ENCODE measurements at places on chromosomes 6 and 20. TPM values are rescaled to one million over a fixed set of nuclear protein-coding genes. Genes with fewer than 3 reads are reported as not detected.

ARMH2 gene
- not detected for total RNA-seq

RAD21L1 gene
- not detected for total RNA-seq

NEDD9 gene
- total RNA-seq = 26.6 TPM

SIRPA gene
- total RNA-seq = not detected

MEI4 gene
- total RNA-seq = not detected

SAMD10 gene
- 23.7 TPM for total RNA-seq

All from activated CD4-positive, alpha-beta memory T cell treated with anti-CD3 and anti-CD28 coated beads for 36 hours (primary cell).